ENCODE measurements at places on chromosomes 4 and X. TPM values are rescaled to one million over a fixed set of nuclear protein-coding genes. Genes with fewer than 3 reads are reported as not detected.
A peak's percentile ranks its signal among the peaks of the same experiment; 100 is the strongest.

DNA sequence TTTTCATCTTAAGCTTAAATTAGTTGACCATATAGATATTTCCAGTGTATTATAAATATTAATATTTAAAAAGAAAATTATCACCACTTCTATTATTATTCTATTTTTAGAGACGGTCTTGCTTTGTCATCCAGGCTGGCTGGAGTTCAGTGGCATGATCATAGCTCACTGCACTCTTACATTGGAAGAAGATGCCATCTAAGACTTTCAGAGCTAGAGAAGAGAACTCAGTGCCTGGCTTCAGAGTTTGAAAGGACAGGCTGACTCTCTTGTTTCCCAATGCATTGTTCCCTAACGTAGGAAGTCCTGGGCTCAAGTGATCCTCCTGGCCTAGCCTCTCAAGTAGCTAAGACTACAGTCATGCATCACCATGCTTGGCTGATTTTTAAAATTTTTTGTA, 75.9 kb downstream of the FIP1L1 start:
- DNase-seq, result no peak

LSM6 gene
- total RNA-seq, result 10.6 TPM

DNA sequence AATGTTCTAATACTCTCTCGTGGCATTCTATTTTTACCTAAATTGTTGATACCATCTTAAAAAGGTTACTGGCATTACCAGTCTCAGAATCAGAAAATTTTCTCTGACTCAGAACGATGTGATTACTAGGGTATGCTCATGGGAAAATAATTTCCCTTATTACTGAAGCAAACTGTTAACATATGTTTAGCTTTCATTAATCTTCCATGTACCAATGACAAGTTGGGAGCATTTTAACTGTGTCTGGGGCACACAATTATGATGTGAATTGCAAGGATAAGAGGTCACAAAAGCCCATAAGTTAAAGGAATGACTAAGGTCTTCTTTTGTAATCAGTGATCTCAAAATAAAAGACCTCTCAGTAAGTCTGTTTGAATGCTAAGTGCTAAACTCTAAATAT, 1254.6 kb downstream of the PCDH18 start:
- no peak for DNase-seq

MAGEA11 gene
- not detected for total RNA-seq

GRCh38 chr4:117467404-117467803, 382.0 kb upstream of the TRAM1L1 start:
- DNase-seq, result no peak

DNA sequence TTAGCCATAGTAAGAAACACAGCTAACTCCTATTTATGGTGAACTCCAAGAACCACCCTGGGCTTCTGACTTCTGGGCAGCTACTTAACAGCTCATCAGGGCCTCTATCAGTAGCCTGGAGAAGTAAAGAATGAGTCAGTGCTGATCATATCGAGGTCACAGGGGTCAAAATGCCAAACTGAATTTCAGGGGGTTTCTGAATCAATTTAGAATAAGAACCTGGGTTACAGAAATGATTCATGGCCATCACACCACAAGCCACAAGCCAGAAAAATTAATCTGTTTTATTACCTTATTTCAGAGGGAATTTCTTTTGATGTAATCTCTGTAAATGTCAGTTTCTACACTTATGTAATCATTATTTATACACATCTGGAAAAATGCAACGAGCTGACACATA, 64.4 kb downstream of the CHST7 start:
- DNase-seq, result no peak

DNA sequence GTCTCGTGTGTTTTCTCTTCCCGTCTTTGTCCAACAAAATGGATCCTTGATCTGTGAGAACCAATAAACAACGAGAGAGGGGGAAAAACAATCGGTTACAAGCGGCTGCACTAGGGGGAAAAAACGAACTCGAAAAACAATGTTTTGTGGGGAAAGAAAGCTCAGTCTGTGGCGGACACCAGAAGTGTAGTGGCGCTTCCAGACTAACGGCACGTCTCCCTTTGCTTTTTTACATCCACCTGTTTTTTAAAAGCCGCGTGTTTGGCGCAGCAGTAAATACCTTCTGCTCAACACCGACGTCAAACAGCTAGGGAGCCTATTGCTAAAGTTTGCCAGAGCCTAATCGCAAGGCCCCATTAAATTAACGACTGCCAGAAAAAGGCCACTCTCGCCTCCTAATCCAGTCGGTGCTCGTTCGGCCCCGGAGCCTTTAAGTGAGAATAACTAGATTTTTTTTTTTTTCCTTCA, 3.3 kb downstream of the NKX6-1 start:
- no peak for DNase-seq

GRCh38 chrX:72685810-72686456, 28.2 kb downstream of the PHKA1 start:
- no peak for DNase-seq

DUSP21 gene
- total RNA-seq, result not detected

DNA sequence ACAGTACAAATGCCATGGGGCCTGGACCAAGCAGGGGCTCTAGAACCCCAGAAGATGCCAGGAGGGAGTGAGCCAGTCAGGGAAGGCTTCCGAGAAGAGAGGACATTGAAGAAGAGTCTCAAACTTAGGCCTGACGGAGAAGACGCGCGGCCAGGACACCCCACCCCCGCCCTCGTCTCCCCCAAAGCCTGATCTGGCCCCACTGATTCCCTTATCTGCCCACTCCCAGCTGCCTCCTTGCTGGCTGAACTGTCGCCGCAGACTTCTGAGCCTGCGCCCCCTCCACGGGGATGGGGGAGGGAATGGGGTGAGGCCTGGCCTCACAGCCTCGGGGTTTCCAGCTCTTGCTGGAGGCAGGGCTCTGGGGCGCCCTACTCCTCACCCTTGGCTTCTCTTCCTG, 3.6 kb upstream of the GATA1 start:
- DNase-seq, result peak; percentile 33

DNA sequence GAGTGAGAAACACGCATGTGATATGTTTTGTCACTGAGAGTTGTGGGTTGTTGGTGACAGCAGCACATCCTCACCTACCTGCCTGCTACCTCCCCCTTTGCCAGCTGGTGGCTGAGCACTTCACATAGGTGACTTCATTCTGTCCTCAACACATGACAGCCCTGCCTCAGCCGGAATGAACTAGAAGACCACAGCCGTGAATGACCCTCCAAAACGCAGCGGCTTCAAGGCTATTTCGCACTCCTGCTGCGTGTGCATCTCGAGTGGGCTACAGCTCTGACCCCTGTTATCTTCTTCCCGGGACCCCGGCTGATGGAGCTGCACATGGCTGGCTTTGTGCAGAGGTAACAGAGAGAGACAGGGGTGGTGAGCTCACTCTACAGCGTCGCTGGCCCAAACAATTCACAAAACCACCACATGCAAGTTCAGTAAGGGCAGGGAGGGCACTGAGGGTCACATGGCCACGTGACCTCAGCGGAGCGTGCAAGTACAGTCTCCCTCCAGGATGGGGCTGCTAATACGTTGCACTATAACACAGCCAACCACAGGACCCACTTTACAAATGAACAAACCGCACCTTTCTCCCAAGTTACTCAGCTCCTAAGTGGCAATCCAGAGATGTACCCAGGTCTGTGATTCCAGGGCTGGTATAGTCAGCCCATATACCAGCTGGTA, 6.3 kb upstream of the PPP2R2C start:
- DNase-seq, result no peak

DNA sequence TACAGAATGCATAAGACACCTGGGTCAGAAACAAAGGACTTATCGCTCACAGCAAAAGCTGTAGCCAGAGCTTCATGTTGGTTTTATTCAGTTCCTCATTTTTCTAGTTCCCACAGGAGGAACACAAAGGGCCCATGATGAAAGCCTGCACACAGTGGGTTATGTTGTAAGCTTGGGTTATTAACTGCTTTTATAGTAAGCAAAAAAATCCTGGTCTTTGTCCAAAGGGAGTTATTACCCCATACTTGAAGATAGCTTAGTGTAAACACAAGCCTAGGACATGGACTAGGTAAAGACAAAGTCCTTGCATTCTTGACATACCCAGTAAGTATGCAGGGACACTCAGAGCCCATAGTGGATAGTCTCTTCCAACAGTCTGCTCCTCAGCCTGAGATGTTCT, 11.7 kb downstream of the BBS12 start:
- DNase-seq, result no peak

- DNase-seq, result no peak
Measured at GRCh38 chrX:101685923-101686322, 26.3 kb upstream of the ARMCX2 start.

DNA sequence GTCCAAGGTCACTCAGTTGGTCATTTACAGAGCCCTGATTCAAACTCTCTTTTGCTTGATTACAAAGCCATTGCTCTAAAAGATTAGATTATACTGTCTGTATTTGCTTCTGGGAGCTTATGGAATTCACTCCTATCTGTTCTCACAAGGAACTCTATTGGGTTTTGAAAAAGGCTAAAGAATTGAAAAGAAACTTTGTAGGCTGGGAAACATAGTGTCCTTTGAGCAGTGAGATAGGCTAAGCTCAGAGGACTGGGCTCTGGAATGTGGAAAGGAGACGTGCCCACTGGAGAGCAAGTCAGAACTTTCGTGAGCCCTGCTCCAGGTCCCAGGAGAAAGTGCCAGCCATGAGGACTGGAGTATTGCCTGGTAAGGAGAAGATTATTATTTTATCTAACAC, at the start of gene RTL9:
Gene RTL9 (plus strand): TSS at position 301 of the 400 bp plus-strand sequence. CDS start 91,770 bp downstream, outside the sequence.
- DNase-seq, result no peak

MAGEC3 gene
- total RNA-seq, result not detected

ETDB gene
- not detected for total RNA-seq

MTNR1A gene
- not detected for total RNA-seq

GRCh38 chr4:16072168-16072567, 11.7 kb downstream of the PROM1 start:
- no peak for DNase-seq

TCEAL2 gene
- not detected for total RNA-seq

GRCh38 chrX:121558886-121559285, 511.5 kb downstream of the GLUD2 start:
- DNase-seq, result no peak

DNA sequence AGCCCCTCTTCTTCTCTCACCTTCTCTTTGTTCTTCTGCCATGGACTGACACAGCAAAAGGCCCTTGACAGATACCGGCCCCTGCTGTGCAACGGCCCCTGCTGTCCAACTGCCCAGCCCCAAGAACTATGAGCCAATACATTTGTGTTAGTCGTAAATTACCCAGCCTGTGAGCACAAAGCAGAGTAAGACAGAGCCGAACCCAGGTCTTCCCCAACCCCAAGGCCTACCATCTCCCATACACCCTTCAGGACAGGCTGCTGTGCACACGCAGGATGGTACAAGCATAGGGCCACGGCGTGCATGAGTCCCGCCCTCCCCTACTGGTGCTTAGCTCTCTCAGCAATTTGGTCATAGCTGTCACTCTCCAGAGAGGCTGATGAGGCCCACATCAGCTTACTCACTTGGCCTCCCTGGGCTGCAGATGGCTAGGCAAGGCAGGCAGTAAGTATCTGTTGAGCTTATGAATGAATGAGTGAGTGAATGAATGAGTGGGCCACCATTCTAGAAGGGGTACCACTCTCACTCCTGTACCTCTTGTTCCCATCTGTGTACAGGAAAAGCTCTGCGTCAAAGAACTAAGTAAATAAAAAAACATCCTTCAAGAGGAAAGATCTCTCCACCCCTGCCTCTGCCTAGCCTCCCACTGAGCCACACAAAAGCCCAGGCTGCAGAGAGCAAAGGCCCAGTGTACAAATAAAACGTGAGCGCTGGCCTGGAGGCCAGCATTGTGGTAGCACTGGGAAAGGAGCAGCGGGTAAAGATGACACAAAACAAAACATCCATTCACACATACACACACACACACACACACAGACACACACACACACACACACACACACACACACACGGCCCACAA, 13.9 kb downstream of the WDR1 start:
- no peak for DNase-seq

- DNase-seq, result no peak
Measured at GRCh38 chr4:38178392-38178995, 218.3 kb downstream of the PTTG2 start.

TRAM1L1 gene
- not detected for total RNA-seq

DNA sequence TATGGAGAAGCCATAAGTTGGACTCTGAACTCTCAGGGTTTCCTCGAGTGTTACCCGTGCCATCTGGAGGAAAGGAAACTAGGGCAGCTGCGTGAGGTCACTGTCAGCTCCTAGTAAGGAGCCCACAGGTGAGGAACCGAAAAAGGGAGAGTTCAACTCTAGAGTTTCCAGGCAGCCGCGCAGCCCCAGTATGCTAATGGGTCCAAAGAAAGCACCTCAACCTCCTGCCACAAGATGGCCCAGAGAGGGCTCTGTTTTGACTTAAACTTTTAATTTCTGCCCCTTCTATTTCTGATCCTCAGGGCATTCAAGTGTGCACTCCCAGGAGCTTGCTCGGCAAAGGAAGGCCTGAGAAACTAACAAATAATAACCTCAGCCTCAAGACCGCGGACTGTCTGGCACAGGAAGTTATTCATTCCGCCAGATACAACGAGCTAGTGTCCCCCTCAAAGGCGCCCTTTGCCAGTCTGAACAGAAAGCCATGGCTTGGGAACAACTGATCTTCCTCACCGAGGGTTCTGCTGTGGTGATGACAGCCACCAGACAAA, 13.9 kb downstream of the SCARB2 start:
- no peak for DNase-seq

GRCh38 chr4:152634110-152634760, 45.6 kb downstream of the TMEM154 start:
- DNase-seq, result no peak

GRCh38 chr4:88080626-88081025, 73.2 kb downstream of the PKD2 start:
- DNase-seq, result no peak

DCAF12L2 gene
- not detected for total RNA-seq

DNA sequence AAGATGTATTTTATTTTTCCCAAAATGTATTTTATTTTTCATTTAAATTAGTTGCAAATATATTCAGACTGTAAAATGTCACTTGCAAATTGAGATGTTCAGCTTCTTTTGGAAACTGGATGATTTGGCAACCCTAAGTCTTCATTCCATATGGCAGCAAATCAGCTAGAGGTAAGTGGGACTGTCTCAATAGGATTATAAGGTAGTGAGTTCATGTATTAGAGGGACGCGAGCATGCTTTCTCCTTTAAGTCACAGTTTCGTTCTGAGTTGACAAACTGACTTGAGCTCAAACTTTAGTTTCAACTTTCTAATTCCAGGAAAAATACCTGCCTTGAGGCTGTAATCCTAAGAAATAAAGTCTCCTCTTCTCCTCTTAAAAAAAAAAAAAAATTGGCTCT, 44.2 kb upstream of the TMEM131L start:
- no peak for DNase-seq

DNA sequence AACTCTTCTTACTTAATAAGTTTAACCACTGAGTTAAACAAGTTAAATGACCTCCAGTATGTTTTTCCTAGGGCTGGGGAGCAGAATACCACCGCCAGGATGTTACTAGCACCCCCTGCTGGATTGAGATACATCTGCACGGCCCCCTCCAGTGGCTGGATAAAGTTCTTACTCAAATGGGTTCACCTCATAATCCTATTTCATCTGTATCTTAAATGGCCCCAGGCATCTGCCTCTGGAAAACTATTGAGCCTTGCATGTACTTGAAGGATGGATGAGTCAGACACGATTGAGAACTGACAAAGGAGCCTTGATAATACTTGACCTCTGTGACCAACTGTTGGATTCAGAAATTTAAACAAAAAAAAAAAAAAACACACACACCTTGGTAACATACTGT, 61.5 kb upstream of the MMAA start:
- DNase-seq, result peak; percentile 56

All from right lobe of liver (tissue), 6 donors.